ENCODE measurements at places on chromosomes 7 and 10.

GRCh38 chr7:132882714-132883428 lies 199.0 kb downstream of the CHCHD3 start:
- no peak for DNase-seq

DNA sequence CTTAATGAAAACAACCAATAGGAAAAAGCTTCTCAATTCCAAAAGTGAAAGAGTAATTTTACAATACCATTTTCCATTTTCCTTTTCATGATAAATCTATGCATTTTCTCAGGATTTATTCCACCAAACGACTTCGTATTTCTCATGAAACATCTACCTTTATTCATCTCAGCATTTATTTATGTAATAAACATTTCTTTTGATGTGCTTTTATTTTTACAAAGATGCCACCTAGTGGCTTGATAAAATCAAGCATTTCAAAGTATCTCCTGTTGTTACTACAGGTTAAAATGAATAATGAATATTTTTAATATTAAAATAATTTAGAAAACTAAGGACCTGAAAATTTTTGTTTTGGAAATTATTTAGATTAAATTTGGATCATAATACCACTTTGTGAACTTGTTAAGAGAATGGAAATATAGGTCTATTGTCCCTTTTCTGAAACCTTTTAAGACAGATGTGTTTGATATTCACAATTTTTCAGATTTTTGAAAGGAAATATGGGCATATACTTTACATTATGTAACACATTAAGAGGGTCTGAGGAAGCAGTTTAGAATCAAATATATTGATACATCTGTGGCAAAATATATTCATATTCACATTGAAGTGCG lies 2.7 kb upstream of the IQUB start:
- DNase-seq, result peak; percentile 35

GRCh38 chr10:97176226-97176625 lies 9.5 kb downstream of the SLIT1 start:
- no peak for DNase-seq

GRCh38 chr7:154857240-154857639 lies 145.7 kb downstream of the PAXIP1 start:
- no peak for DNase-seq

GRCh38 chr10:48802611-48803071 lies 118.0 kb downstream of the WDFY4 start:
- DNase-seq, result no peak

GRCh38 chr10:112247791-112248190 lies 35.4 kb upstream of the TECTB start:
- no peak for DNase-seq

GRCh38 chr7:134645935-134646334 lies 718 bp upstream of the BPGM start:
- no peak for DNase-seq

- DNase-seq, result no peak
Observed at GRCh38 chr10:133415752-133416151, 8.7 kb downstream of the SPRN start.

- DNase-seq, result no peak
Observed at GRCh38 chr10:119734396-119735332, 8.8 kb downstream of the INPP5F start.

- no peak for DNase-seq
Observed at GRCh38 chr10:86813101-86813500, 56.7 kb downstream of the BMPR1A start.

GRCh38 chr10:16316733-16317390 lies 119.9 kb upstream of the PTER start:
- DNase-seq, result no peak

- no peak for DNase-seq
Observed at GRCh38 chr7:156318426-156318825, 322.1 kb upstream of the RNF32 start.

DNA sequence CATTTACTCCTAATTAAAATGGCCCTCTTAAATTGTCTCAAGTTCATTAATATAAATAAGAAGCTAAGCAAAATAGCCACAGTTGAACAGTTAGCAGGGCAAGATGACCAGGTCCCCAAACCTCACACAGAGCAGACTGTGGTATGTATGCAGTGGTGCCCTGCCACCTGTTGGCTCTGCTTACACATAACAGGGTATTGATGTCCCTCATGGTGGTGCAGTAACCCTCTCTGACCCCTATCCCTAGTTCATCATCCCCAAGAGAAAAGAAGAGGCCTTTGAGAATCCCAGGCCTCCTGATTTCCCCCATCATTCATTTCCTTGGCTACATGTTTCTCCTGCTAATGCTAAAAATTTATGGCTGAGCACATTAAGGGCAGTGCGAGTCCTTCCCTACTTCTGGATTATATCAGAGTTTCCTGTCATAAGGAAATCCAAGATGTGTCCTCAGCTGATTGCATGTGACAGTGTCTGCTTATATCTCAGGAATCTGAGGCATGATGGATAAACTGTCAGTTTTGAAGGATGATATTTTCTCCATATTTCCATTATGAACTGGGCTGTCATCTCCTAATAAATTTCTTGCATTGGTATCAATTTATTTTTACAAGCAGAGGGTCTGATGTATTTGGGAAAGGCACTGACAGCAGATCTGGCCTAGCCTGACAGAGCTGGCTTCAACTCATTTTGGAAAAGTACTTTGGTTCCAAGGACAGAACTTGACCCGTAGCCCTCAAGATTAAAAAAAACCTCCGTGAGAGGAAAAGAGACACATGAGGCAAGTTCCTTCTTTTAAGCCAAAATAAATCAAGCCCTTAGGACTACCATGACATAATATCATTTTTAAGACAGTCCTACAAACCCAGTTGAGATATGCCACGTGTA lies 880.6 kb downstream of the LRMDA start:
- no peak for DNase-seq

DNA sequence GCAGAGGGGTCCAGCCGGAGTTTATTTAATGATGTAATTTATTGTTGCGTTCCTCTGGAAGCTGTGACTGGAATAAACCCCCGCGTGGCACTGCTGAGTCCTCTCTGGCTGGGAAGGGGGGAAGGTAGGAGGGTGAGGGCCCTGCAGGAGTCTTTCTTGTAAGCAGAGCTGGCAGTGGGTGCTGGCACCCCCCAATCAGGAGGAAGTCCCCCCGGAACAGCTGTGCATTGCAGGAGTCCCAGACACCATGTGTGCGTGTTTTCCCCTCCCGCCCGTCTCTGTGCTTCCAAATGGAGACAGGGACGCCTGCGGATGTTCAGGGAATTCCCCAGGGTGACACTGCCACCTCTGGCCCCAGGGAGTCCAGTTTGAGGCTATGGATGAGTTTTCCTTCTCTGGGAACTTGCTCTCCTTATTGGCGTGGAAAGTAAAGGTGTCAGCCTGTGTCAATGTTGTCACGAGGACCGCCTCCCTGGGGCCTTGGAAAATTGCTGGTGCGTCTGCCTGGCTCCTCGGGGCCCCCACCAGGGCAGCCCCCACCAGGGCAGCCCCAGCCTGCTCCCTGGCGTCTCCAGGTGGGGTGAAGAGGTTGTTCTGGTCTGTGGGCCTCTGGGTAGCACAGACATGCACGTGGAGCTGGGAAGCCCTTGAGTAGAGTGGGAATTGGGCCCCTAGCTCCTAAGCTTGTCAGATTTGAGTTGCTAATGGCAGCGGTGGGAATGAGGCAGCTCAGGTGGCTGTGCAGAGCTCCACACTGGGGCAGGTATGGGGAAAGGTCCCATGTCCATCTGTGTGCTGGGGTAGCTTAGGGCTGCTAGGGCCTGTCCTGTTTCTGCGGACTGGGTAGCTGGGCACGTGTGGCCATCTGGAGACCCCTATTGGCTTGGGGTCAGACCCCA lies 2.7 kb downstream of the FZD9 start:
- no peak for DNase-seq

DNA sequence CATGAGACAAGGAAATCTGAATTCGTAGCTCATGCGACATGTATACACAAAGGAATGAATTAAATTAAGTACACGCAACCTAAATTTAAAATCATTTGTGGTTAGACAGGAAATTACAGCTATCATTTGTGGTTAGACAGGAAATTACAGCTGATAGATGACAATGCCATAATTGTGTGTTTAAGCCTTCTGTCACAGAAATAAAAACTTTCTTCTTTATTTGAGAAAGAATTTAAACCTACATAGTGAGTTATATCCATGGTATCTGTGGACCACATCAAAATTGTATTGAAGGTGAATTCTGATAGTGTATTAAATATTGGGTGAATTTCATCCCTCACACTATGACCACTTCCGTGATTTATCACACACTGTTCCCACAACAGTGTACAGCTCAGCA lies 362.9 kb downstream of the MAGI2 start:
- no peak for DNase-seq

DNA sequence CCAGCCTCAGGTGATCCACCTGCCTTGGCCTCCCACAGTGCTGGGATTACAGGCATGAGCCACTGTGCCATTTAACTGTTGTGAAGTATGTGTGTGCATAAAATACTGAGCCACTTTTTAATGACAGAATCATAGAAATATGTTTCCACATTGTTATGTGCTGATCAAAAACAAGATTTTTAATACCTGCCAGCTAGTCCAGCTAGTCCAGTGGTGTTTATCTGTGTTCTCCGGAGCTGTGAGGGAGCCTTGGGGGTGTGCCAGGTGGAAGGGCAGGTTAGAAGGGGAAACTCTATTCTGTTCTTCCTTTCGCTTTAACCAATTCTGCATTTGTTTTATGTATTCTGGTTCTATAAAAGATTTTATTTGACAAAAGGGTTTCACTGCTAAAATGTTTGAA lies 7.0 kb downstream of the FAM221A start:
- DNase-seq, result no peak

DNA sequence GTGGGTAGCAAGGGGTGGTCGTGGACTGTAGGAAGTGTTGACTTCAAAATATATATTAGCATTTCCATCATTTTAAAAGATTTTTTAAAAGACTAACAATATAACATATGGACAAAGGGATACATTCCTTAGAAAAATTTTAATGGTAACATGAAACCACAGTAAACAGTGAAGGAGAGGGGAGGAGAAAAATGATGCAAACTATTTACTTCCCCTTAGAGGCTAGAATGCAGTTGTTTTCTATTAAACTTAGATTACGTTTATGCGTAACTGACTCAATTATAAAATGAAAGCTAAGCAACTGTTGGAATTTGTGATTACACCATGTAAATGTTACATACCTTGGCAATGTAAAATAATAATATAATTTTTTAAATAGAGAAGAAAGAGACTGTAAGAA lies 41.3 kb downstream of the CALD1 start:
- no peak for DNase-seq

GRCh38 chr10:132588301-132589013 lies 50.9 kb downstream of the INPP5A start:
- no peak for DNase-seq

DNA sequence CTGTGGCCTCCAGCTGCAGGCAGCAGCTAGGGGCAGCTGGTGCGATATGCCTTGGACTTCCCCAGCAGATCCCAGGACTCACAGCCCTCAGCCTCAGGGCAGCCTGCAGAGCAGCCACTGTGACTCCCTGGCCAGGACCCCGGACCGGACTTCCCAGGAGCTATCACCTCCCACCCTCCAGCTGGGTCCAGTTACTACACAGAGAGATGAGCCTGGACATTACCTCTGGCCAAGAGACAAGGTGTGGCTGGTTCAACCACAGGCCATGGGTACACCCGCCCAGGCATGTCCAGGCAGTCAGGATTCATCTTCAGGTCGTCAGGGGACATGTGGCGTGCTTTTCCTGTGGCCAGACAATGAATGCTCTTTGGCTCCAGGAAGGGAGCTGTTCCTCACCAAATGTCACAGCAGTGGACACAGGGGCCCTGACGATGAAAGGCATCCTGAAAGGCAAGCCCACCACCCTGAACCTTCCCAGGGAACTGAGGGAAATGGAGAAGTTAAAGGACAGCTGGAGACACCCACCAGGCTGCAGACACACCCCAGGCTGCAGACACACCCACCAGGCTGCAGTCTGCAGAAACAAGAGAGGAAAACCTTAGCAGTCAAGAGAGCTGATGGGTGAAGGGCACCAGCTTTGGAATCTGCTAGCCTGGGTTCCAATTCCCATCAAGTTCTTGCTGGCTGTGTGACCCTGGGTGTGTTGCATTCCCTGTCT lies 25.8 kb upstream of the NANOS1 start:
- DNase-seq, result no peak

- DNase-seq, result no peak
Observed at GRCh38 chr10:46026106-46026505, 4.3 kb downstream of the NCOA4 start.

- DNase-seq, result no peak
Observed at GRCh38 chr7:8444468-8444769, 11.0 kb downstream of the NXPH1 start.

DNA sequence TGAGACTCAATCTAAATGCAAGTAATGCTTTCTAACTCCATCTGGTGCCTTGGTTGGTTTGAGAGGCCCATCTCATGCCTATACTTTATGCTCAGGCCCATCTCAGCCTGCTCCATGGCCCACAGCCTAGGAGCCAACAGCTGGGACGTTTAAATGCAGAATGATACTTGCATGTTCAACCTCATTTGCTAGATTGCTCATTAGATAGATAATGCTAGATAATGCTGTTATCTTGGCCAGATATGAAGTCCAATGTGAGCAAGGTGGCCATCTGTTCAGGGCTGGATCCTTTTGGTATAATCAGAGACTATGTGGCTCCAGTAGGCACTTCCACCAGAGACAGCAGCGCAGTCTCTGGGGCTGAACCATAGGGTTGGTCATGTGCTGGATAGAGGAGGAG lies 321.6 kb upstream of the PHYHIPL start:
- no peak for DNase-seq

- no peak for DNase-seq
Observed at GRCh38 chr10:75028748-75029147, 82.7 kb upstream of the SAMD8 start.

DNA sequence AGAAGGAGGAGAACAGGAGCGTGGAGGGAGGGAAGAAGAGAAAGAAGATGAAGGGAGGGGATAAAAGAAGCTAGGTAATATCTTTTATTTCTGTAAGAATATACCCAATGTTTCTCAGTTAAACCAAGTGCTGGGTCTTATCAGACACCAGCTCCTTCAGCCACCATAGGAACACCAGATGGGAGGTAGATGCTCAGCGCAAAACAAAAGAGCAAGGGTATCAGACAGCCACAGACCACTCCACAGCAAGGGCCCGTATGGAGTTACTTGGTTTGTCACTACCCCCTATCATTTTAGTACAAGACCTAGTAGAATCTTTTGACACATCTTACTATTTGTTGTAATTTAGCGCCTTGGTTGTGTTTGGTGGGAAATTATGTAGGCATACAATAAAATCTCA lies 65.9 kb upstream of the FAM133B start:
- no peak for DNase-seq

DNA sequence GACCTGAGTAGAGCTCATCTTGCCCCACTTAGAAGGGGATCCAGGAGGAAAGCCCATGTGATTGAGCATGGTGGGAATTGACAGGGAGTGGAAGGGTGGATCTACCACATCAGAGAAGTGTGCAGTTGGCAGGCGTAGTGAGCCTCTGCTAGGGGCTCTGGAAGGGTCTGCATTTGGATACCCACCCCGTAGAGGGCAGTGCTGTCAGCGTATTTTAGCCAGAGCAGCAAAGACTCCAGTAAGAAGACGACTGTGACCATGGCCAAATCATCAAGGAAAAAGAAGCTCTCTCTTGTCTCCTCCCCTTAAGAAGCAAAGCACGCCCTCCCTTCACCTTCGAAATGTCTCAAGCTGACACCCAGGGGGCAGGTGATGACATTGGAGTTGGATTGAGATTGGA lies 68.8 kb upstream of the INHBA start:
- DNase-seq, result no peak

Measured in NCI-H1417 treated with DMSO at 0.1 percent for 48 hours (cell line).